ENCODE measurements at places on chromosomes 2 and 18.

- DNase-seq = peak; percentile 62
Measured at GRCh38 chr2:3492951-3493614, 26.2 kb downstream of the ADI1 start.

GRCh38 chr2:98419544-98419943, 25.1 kb upstream of the INPP4A start:
- DNase-seq = no peak

GRCh38 chr18:22167471-22168241, 1.7 kb upstream of the GATA6 start:
- DNase-seq = no peak

DNA sequence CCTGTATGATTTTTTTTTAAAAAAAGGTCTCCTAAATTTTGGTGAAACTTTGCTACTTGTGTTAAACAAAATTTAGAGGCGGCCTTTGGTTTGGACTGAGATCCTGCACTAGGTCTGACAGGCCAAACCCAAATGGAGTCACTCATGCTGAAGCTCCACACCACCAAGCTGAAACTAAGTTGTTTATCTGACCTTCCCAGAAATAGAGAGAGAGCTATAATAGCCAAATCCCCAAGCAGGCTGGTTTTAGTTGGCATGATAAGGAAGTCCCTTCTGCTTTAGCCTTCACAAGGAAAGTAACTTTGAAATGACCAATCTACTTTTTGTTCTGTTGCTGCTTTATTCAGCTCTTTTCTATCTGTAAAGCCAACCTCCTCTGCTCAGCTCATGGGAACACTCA, 17.1 kb upstream of the THUMPD2 start:
- DNase-seq = no peak

DNA sequence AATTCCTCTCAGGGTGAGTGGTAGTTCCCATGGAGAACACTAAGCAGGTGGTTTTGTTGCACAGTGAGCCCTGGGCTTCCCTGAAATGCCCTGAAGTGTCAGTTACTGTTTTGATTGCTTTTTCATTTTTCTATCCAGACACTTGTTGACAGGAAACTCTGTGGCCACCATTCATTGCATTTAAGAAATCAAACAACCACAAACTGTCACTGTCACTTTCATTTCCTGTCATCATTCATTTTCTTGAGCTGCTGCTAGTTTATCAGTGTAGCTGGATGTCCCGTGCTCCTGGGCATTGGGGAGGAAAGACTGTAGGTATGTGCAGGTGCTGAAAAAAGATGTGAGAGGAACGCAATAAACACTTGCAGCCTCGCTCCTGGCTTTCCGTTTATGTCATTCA, 891.6 kb upstream of the ZEB2 start:
- no peak for DNase-seq

DNA sequence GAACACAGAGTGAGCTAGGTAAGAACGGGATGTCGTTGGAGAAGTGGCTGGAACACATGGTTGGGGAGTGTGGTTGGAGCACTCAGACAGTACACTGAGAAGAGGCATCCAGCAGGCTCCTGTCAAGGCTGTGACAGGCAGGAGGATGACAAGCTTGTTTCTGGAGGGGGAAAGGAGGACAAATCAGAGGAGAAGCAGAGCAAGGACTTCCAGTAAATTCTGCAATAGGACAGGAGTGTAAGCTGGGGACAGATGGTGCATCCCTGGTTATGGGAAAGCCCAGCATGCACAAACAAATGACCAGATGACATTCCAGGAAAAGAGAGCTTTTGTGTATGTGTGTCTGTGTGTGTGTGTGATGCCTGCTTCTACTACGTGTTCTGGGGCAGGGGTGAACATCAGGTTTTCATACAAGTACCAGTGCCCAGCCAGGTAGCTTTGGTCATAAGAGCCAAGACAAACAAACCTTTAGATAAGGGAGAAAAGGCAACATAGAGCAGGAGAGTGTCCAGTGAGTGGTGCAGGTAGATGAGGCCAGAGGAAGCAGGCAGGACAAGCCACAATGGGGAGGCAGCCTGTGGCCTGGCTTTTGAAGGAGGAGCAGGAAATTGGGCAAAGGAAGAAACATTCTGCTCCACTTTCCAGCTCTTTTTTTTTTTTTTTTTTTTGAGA, 32.1 kb upstream of the MAPK4 start:
- no peak for DNase-seq

GRCh38 chr2:12432985-12433625, 283.6 kb upstream of the TRIB2 start:
- no peak for DNase-seq

DNA sequence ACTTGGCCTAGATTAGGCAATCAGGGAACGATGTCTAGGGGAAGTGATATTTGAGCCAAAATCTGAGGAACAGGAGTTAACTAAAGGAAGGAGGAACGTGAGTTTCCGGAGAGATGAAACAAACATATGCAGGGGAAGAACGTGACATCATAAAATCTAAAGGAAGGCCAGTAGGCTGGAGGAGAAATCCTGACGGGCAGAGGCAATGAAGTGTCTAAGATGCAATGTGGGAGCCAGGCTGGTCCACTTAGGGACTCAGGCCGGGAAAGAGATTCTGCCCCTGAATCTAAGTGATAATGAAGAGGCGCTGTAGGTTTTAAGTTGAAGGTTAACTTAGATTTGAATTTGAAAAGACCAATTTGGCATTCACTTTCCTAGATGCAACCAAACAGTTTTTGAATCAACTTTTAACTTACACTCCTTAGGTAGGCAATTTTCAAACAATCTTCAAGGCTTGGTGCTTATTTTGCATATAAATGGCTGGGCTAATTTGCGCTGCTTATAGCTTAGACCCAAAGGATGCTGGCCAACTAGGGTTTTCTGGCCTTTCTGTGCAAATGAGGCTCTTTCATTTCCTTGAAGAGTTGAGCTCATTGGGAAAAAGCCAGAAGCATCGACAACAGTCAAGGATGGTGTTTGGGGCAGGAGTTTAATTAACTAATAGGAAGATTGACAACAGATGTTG, 221.7 kb downstream of the SOX11 start:
- no peak for DNase-seq

DNA sequence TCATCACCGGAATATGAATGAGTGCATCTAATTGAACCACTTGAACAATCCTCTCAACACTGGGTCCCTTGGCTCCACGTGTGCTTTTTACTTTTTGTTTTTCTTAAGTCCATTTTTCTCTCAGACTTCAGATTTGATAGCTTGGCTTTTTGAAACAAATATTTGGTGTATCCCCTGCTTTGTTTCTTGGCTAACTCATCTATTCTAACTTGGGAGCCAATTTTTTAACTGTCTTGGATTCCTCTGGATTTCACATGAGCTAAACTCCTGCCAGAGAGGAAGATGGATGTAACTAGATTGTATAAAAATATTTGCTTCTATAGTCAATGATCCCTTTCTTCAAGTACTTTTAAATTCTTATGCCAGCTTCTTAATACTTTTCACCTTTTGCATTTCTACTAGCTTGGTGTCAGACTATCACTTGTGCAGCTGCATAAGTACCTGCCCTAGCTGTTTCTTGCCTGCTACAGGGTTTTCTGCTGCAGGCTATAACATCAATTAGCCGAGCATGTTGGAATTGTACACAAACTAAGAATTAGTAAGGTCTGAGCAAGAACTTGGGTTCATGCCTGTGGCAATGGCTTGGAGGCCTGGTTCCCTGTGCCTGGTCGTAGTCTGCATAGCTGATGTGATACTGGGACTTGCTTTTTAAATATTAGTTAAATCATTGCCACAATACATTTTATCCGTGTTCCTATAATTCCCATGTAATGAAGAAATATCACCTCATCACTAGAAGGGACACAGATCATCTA, 281.5 kb downstream of the EN1 start:
- no peak for DNase-seq

- peak; percentile 79 for DNase-seq
Measured at GRCh38 chr18:58998401-58999203, 133.9 kb downstream of the ZNF532 start.

DNA sequence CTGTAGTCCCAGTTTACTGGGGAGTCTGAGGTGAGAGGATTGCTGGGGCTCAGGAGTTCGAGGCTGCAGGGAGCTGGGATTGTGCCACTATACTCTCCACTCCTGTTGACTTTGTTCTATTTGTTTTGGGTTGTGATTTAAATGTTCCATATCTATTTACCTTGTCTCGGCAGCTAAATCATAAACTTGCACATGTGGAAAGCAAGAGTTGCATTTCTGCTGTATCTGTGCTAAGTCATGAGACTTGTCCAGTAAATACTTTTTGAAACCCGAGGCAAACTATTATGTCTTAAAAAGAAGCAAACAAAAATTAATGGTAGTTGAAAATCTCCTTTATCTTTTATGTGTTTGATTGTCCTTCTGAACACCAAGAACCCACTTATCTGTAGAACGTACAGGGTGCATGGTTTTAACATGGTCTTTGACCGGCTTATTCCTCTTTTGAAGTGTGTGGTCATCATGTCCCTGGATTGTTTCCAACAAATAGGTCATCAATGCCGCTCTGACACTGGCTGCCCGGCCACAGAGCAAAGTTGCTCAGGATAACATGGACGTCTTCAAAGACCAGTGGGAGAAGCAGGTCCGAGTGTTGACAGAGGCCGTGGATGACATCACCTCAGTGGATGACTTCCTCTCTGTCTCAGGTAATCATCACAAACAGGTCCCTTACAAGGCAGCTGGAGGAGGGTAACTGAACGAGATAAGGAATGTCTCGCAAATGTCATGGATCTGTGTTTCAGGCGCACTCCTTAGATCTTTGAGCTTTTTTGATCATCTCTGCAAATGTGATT, 241.1 kb upstream of the LRRTM1 start:
- no peak for DNase-seq

DNA sequence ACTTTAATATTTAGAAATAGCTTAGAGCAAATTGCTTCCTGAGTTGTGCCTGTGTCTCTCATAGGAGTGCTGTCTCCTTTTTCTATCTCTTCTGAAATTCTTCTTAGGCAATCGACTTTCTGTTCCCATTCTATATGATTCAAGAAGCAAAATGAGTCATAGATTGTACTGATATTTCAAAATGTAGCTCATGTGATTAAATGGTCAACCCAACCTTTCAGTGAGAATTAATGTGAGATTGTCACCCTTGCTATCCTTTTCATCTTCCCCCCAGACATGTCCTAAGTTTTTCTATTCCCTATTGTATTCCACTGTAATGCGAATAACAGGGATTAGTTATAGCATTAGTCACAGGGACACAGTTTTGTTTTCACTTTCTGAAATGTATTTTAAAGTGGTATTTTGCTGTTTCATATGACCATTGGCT, 413.6 kb downstream of the THSD7B start:
- no peak for DNase-seq

DNA sequence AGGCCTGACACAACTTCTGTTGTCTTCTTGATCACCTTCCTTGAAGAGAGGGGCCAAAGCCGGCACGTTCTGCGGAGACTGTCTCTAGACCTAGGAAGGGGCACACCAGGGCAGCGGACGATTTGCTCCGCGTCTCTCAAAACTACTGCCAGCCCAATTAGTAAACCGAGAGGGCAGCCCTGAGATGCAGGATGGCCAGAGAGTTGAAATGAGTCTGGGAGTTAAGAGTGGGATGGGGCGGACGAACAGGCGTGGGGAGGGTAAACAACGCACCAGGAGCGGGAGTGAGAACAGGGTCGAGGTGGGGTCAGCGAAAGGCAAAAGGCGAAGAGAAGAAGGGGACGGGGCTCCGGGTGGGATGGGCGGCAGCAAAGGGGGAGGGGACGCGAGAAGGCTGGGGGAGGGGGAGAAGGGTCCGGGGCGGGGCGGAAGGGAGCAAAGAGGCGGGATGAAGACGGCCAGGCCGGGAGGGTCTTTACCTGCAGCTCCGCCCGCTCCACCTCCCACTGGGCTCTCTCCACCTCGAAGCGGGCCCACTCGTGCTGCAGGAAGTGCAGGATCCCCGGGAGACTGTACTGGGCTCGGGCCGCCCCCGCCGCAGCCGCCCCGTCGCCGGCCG, 476 bp downstream of the STRN start:
- peak; percentile 44 for DNase-seq

DNA sequence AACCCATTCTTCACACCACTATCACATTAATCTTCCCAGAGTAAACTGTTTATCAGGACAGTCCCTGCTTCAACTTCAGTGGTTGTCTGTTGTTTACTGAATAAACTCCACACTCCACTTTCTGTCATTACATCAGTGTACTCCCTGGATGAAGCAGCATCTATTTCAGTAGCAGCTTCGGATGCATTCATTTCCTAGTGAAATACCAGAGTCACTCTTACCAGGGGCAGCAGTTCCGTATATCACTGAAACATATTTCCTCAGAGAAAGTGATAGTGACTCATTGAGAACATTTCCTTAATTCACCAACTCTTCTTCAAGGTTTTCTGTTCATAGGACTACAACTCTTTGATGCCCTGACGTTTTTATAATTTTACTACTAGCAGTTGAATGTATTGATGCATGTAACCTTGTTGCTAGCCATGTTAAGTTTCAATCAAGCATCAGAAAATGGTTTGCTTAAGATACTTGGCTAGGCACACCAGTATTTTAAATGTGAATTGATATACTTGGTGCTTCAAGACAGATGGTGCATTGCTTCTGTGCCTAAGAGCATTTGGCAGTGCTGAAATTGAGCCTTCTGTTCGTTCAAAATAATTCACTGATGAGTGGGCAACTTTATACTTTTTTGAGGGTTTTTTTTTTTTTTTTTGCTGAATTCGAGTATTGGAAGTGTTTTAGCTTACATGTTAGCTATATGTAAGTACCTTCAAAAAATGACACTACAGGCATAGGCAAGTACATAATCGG, 92.3 kb downstream of the UBE2E3 start:
- DNase-seq = no peak

GRCh38 chr2:234853729-234854128, 98.1 kb upstream of the SH3BP4 start:
- no peak for DNase-seq

DNA sequence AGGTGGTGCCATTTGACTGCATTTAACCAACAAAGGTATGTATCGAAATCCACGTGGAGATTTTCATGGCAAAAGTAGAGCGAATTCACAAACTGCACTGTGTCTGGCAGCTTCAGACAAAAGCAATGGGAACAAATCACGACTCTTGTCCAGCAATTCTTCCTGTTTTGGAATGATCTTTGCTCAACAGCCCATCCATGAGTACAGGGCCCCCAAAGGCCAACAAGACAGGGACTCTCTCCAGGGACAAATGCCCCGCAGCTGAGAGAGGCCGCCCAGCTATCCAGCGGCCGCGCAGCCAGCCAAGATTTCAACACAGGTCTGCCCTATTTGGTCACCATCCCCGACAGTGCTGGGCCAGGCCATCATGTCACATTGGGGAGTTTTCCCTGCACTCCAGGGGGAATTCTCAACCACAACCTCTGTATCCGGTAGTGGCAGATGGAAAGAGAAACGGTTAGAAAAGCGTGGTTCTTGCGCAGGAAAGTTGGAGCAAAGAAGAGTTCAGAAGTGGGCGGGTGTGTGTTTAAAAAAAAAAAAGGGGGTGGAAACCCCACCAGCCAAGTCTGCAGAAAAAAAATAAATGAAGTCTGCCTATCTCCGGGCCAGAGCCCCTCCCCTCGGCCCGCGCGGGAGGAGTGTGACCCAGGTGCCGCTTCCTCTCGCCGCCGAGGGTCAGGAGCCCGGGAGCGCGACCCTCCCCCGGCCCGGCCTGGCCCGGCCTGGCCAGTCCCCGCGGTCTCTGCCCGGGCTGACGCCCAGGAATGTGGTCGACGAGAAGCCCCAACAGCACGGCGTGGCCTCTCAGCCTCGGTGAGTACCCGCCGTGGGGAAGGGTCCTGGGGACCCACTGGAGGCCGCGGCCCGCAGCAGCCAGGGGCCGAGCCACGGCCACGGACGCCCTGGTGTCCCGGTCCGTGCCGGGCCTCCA, at the start of gene GYPC:
Gene GYPC, plus strand, starts transcription at position 659 of the 931 bp plus-strand sequence. Its CDS starts 106 bp downstream, at position 765.
- peak; percentile 89 for DNase-seq

All from tibial artery (tissue), 4 donors.